IPS-NIHi11 (cell line): ENCODE measurements at places on chromosomes 2 and 18.
A peak's percentile ranks its signal among the peaks of the same experiment; 100 is the strongest.

DNA sequence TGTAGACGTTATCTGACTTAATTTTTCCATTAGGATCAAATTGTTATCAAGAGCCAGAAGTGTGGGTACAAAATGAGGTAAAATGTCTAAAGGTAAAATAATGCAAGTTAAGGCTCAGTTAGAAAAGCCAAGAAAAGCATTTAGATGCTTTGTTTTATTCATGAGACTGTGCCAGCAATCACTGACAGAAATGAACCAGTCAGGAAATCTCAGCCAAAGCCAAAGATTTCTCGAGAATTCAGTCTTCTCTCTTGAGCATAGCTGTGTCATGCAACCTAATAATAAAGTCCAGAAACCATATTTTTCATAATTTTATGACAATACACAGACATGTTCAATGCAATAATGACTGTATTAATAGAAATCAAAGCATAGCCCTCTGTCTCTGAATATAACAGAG lies 43.5 kb upstream of the ZNF397 start:
- no peak for DNase-seq

GRCh38 chr2:28226558-28226957 lies 166.1 kb upstream of the FOSL2 start:
- DNase-seq = no peak

DNA sequence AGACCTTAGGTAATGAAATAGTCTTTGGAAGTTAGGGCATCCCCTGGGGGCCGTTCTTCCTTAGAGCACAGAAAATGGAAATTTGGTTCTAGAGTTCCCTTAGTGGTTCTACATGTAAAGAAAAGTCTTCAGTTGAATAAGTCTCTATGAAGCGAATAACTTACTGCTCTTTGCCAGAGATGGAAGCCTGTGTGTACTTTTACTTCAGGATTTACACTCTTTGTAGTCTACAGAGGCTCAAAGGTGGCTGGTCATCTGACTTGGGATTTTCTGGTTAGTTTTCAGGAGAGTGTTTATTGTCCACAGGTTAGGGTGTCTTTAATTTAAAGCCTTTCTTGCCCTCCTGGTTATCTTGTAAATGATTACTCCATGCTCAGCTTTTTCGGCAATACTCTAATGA lies 210.6 kb downstream of the ZNF521 start:
- no peak for DNase-seq

GRCh38 chr18:61554117-61554776 lies 221.0 kb downstream of the CDH20 start:
- no peak for DNase-seq

DNA sequence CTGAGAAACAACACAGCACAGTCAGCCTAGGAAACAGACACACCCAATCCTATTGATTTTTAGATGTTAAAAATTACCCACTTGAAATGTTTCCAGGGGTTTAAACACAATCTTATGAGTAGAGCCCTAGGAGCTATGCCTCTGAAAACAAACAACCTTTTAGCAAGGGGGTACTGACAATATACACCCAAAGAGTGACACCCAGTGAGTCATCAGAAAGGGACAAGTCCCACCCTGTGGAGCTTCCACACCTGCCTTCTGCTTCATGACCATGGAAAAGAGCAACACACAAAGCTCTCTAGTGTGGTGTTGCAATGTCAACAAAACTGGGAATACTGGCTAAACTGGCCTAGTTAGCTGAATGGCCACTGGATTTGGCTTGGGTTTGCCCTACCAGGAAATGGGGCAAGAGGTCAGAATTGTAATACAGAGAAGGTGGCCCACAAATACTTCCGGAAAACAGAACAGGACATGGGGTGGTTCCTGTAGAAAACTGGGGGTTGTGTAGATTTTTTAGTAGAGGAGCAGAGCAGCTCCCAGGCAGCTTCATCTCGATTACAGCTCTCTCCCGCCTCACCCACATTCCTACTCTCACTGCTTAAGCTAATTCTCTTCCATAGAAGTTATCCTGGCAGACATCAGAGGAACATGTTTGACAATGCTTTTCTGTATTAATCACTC lies 98.2 kb downstream of the GAREM1 start:
- DNase-seq = peak; percentile 30

DNA sequence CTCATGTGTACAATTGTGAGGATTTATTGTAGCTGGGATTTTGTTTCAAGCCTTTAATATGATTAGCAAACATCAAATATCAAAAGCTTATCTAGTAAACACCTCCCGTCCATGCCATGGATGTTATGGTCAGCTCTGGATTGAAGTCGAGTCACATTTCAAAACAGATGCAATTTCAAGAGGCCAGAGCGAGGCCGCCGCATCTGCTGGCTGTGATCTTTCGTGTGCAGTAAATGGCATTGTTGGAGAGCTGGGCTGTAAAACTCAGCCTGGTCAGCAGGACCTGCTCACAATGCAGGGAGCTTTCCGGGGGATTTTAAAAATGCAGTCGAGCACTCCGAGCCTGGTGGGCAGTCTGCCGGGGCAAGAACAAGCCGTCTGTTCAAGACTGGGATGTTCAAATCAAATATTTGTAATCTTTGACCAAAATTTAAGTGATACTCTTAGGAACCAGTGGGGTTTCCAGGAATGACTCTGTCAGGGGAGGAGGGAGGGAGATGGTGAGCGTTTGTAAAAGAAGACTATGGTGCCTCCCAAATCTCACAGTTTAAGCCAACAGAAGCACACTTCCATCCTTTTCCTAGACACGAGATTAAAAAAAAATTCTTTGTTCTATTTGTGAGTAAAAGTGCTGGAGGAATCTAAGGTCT lies 97.6 kb downstream of the MYCN start:
- DNase-seq = no peak

DNA sequence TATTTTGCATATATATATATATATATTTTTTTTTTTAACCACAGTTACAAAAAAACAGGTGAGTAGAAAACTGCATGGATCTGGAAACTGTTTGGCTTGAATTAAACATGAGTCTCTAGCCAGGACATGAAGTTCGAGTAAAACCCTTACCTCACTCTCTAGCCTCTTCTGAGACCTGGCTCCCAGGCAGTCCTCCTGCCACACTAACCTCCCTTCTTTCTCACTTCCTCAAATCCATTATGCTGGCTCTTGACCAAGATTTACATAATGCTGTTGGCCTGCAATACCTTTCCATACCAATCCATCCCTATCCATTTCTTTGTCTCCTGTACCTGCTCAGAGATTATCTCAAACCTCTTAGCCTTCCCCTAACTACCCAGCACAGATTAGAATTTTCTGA lies 34.0 kb downstream of the PIGN start:
- no peak for DNase-seq

DNA sequence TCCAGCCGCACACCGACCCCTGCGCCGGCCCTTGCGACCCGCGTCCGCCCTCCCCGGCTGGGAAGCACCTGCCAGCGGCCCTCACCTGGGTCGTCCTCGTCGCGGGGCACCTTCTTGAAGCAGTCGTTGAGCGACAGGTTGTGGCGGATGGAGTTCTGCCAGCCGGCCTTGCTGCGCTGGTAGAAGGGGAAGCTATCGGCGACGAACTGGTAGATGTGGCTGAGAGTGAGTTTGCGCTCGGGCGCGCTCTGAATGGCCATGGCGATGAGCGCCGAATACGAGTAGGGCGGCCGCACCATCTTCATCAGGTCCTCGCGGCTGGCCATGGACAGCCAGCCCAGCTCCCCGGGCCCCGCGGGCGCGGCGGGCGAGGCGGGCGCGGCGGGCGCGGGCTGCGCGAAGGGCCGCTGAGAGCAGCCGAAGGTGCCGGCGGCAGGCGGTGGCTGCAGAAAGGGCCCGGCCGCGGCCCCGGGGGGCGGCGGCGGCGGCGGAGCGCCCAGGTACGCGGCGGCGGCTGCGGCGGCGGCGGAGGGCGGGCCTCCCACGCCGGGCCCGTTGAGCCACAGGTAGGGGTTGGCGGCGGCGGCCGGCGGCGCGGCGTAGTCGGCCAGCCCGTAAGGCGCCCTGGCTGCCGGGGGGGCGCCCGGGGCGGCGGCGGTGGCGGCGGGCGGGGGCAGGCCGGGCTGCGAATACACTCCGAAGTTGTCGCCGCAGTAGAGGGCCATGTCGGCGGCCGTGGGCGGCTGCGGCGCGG lies 505 bp downstream of the FOXI3 start:
- DNase-seq = peak; percentile 55

GRCh38 chr2:165870346-165870745 lies 76.3 kb upstream of the GALNT3 start:
- DNase-seq = no peak

DNA sequence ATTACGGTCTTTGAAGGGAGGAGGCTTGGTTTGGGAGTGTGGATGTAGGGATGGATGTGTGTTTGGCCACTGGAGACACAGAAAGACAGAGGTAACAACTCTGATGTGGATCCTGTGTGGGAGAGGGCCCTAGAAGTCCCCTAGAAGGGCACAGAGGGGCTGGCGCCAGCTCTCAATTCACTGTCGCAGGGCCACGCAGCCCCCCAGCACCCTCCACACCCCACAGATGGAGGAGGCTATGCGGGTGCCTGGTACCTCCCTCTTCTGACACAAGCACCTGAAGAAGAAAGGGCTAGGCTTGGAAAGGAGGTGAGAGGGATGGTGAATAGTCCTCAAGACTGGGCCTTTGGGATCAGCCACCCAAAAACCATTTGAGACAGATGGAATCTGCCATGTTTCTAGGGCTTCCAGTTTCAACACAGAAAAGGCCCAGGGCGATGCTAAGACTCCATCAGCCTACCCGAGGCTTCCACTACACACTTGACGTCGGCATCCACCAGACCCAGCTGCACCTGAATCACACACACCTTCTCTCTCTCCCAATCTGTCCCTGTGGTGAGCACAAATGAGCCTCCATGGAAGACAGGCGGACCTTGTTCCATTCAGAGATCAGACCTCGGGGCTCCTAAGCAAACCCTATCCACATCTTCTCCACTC lies 413.5 kb upstream of the HS6ST1 start:
- DNase-seq = no peak

GRCh38 chr2:22878121-22878520 lies 506.9 kb upstream of the KLHL29 start:
- no peak for DNase-seq

DNA sequence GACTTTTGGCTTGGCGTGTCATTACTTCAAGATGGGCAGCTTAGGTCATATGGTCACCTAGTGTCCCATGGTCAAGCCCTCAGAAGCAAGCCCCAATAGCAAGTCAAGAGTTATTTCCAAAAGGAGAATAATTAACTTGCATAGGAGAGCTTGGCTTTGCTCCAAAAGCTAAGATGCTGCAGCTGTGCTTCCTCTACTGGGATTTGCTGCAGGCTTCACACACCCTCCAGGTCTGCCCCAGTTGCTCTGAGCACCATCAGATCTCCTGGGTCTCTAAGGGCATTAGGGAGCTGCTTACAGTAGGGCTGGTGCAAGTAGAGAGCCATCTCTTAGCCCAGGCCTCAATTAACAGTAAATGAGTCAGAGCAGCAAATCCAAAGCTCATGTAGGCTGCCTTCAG lies 46.6 kb downstream of the THUMPD2 start:
- DNase-seq = no peak

DNA sequence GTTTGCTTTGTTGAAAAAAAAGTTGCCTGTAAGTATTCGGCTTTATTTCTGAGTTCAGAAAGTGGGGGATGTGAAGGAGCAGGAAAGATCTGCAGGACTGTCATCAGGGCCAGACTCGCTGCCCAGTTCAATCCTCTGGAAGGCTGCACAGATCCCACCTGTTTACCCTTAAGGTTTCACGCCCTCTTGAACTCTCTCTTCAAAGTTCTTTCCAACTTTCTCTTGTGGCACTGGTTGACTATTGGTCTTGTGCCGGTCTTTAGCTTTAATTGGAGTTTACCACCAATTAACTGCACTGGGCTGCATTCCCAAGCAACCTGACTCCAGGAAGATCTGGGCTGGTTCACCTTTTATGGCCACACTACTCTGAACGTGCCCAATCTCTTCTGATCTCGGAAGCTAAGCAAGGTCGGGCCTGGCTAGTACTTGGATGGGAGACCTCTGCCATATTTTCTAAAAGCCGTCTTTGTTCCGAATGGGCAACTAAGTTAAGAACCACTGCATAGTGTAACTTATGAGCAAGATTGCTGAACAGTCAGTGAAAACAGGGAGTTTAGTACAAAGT lies 495.0 kb downstream of the DPP10 start:
- no peak for DNase-seq

DNA sequence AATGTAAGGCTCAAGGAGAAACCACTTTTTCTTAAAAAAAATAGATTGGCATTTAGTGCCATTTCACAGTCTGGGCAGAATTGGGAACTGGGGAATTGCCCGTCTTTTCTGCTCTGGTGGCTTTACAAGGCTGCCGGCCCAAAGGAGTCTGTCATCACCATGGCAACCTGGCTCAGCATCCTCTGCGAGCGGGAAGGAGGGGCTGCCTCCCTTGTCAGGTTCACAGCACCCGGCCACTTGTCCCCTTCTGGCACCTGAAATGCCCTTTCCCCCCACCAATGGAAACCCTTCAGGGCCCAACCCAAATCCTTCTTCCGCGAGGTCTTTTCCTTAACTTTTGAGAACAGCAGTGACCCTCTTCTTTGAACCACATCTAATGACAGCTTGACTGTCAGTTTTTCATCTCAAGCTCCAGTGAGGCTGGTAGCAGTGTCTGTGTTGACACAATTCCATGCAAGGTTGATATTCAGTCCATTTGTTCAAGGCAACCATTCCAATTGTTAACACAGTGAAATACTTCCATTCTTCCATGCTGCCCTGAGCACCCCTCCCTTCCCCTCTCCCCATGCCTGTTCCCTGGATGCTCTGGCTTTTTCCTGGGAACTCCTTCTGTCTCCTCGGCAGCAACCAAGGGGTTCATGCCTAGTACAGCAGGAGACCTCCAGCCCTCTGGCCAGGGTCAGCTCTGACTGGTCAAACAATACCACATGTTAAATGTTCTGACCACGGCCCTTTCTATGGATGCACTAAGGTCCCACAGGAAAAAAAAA lies 79.6 kb downstream of the DNER start:
- peak; percentile 42 for DNase-seq

- peak; percentile 22 for DNase-seq
Measured at GRCh38 chr2:234502285-234502918, 5.5 kb upstream of the ARL4C start.

DNA sequence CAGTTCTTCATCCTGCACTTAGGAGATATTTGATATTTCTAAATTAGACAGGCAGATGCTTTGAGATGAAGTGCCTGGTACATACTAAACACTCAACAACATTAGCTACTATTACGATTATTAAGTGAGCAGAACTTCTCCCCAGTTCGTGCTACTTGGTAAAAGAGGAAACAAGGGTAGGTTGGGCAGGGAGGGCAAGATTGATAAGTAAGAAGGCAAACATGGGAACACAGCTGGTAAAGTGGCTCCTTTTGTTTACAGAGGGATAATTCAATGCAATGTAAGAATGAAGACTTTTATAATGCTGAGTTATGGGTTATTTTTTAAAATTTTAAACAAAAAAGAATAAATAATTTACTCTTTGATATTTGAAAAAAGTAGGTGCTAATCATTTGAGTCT lies 15.9 kb upstream of the WIPF1 start:
- DNase-seq = no peak

- no peak for DNase-seq
Measured at GRCh38 chr2:152485954-152486736, 151.2 kb downstream of the FMNL2 start.
